H9 (cell line): ENCODE measurements at places on chromosomes 1 and 21. TPM values are rescaled to one million over a fixed set of nuclear protein-coding genes. Genes with fewer than 3 reads are reported as not detected.
A peak's percentile ranks its signal among the peaks of the same experiment; 100 is the strongest.

Gene SPRR3
- not detected in 2 replicates for total RNA-seq

Gene SMCP
- total RNA-seq: not detected in 2 replicates

Gene FGR
- 0.15 TPM in 1 of 2 replicates, not detected in the other for total RNA-seq

GRCh38 chr21:44298301-44298700 is 1.6 kb upstream of the PFKL start:
- DNase-seq: no peak

- no peak for DNase-seq
Measured at GRCh38 chr1:224338150-224338838, 8.3 kb upstream of the NVL start.

DNA sequence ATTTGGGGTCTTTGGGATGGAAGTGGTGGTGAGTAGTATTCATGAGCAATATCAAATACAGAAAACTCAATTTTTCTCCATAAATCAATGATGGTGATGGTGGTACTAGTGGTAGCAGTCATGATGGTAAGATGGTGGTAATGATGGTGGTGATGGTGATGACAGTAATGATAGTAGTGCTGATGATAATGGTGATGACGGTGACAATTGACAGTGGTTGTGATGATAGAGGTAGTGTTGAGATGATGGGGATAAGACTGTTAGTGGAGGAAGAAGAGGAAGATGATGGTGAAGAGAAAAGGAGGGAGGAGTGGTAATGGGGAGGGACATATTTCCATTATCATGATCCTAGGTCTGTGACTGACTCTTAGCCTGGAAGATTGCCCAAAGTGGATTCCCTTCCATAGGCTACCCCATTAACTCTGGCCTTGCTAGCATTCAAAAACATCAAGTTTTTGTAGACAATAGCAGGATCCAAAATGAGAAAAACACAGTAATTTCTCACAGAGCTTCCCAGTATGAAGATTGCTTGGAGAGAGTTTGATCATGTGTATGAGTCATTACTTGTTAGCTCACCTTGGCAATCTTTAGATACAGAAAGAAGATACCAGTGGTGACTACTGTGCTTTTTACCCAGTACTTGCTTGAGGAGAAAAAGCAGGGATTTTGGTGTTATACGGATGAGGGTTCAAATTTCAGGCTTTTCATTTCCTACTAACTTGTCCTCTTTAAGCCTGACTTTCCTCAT is 93.9 kb downstream of the ATP1A1 start:
- DNase-seq: no peak

GRCh38 chr1:17245816-17246325 is 3.0 kb upstream of the PADI3 start:
- no peak for DNase-seq

GRCh38 chr1:230340526-230341161 is 85.5 kb downstream of the PGBD5 start:
- DNase-seq: no peak

- DNase-seq: peak; percentile 86
Measured at GRCh38 chr1:160095382-160096105, 2.9 kb downstream of the IGSF8 start.
